ENCODE measurements at places on chromosomes 7 and 10.
A peak's percentile ranks its signal among the peaks of the same experiment; 100 is the strongest.

DNA sequence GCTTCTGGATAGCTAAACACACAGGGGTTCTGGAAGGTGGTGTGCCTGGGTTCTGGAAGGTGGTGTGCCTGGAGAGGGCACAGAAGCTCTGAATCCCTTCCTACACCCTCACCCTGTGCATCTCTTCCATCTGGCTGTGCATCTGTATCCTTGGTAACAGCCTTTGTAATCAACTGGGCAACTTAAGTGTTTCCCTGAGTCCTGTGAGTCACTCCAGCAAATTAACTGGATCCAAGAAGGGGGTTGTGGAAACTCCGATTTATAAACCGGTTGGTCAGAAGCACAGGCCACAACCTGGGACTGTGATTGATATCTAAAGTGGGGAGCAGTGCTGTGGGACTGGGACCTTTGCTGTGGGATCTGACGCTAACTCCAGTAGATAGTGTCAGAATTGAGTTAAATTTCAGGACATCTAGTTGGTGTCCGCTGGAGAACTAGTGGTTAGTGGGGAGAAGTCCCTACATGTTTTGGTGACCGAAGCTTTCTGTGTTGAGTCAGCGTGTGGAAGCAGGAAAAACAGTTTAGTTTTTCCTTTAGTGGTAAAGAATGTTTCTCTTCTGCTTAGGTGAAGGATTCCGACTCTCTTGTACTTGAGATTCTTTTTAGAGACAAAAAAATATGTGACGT lies 228.1 kb downstream of the BMPER start:
- DNase-seq = peak; percentile 89

DNA sequence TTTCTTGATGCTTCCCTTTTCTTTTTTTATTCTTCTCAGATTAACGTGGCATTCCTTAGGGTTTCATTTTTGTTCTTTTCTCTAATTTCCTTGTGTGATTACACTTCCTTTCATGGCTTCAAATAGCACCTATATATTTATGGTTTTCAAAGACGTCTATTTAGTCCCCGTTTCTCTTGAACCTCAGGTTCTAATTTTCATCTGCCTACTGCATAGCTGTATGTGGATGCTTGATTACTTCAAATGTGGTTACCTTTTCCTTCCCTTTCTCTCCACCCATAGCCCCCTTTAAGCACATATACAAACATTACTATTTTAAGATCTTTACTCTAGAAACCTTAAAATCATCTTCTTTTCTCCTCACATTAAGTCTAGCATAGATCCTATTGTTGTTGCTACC lies 2.4 kb downstream of the TPST1 start:
- DNase-seq = no peak

GRCh38 chr7:138625849-138626230 lies 75.3 kb downstream of the SVOPL start:
- no peak for DNase-seq

- peak; percentile 66 for DNase-seq
Measured at GRCh38 chr7:137462074-137462715, 118.7 kb upstream of the PTN start.

All from EH (cell line).